CD4-positive, alpha-beta T cell treated with Interleukin-6 for 4 hours (primary cell): ENCODE measurements at places on chromosomes 2 and 18.

DNA sequence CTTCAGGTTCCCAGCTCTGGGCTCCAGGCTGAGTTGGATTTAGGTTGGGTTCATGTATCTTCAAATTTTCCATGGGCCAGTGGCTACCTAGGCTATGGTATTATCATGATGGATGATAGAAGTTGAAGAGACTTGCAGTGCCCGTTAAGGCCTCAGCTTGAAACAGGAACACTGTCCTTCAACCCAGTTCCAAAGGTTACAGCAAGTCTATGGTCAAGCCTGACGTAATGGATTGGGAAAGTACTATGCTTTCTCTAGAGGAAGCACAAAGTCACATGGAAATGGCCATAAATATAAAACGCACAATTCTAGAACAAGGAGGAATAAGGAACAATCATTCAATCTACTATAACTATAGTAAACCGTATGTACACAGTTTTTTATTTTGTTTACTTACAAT, 593.2 kb downstream of the ZEB2 start:
- no peak for DNase-seq

DNA sequence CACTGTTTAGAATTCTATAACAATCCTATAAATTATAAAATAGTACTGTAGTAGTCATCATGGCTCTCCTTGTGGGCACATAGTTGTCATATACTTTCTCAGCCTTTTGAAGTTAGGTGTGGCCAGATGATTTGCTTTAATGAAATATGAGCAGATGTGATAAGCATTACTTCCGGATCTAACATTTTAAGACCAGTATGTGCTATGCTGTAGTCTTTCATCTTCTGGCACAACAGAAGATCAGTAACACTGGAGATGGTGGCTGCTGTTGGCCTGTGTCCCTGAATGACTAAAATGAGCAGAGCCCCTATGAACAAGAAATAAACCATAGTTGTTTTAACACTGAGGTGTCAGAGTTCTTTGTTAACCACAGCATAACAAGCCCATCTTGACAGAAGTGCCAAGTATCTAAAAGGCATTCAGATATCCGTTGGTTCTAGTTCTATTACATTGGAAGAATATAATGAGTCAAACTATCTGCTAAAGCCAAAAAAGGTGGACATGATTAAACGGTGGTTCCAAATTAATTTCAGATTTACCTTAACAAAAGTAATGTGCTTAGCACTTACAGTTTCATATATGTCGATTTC, 6.3 kb downstream of the MEX3C start:
- peak; percentile 29 for DNase-seq

DNA sequence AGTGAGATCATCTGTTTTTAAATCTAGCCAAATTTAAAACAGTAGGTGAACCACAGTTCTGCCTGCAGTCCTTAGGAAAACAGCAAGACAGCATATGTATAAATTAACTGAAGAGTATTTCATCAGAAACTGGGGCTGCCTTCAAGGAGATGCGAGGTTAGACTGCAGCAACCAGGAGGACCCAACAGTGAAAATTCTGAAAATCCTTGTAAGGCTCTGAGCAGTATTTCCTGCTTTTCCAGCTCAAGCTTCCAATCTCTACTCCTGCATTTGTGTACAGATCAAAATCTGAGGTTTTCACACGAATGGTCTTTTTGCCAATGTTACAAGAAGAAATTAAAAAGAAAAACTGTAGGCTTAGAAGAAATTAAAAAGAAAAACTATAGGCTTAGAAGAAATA, 43.7 kb downstream of the CERKL start:
- no peak for DNase-seq

GRCh38 chr2:16123856-16124780, 183.8 kb downstream of the MYCN start:
- no peak for DNase-seq

- DNase-seq, result no peak
Observed at GRCh38 chr2:27559228-27559627, 23.6 kb upstream of the ZNF512 start.

GRCh38 chr18:47898055-47898454, 32.4 kb downstream of the SMAD2 start:
- DNase-seq, result no peak

GRCh38 chr2:230944123-230944653, 19.1 kb upstream of the GPR55 start:
- no peak for DNase-seq
